ENCODE measurements at places on chromosomes 1 and 21. TPM values are rescaled to one million over a fixed set of nuclear protein-coding genes. Genes with fewer than 3 reads are reported as not detected.

DNA sequence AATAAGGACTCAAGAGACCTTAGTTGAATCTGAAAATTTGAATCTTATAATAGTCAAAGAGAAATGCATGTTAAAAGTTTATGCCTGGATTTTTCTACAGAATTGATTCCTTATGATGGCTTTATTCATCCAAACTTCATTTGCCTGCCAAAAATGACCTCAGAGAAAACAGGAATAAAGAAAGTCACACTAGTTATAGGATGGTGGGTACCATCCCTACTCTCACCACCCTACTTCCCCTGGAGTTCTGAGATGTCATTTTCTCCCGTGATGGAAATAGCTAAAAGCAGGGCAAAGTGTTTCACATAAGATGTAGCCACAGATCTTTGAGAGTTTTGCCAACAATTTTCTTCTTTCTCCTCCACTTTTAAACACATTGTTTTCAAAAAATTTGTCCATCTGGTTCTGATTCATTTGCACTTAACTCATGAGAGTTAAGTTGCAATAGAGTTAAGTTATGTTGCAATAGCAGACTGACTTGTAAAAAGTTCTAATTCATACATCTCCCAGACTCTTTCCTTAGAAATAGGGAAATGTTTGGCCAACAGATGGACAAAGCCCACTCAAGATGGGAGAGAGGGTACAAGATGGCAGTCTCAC, 384.6 kb downstream of the PLPP3 start:
- no peaks in the 10 kb centered on the region for H3K4me1 ChIP-seq
- H3K27ac ChIP-seq: no peak overlapping the region
- no peak for DNase-seq
- H3K36me3 ChIP-seq: no peaks in the 10 kb centered on the region

DNA sequence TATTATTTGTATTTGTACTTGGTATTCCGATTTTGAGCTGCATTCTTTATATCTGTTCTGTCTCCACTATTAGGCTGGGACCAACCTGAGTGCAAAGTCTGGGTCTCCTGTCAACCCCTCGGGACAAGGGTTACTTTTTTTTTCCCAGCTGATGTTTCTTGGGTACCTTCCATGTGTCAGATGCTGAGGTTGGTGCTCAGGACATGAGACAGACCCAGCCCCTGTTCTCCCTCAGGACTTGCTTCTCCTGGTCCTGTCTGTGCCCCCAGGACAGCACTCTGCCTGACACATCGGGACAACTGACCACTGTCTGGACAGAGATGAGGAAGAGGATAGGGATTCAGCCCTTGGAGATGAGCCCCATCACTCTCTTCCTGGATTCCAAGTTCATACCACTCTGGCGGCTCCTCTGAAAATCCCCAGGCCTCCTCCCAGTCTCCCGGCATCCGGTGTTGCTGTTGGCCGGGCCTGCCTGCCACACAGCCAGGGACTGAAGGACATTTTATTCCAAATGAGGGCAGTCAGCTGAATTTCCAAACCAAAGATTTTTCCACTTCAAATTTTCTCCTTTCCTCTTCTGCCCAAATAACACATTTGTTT, 55.6 kb upstream of the FMOD start:
- H3K27me3 ChIP-seq: peaks cover 6% of the 10 kb centered on the region
- H3K4me3 ChIP-seq: no peak overlapping the region
- H3K27ac ChIP-seq: peak overlapping the region; percentile 76
- no peaks in the 10 kb centered on the region for H3K36me3 ChIP-seq
- H3K4me1 ChIP-seq: peaks cover 59% of the 10 kb centered on the region

DNA sequence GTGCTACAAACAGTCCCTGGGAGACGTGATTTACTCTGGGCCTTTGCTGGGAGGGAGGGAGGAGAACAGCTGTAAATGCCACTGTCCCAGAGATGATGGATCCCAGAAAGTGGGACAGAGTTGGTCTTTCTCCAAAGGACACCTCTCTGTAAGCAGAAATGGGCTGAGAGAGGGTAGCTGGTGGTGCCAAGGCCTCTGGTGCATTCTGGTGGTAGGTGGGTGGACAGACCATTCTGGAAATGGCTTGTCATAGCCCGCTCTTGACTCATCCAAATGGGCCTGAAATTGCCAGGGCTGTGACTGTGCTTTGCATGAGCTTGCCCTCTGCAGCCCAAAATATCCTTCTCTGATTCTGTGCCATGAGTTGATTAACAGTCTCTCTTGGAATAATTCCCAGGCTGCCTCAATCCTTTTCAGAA, 36.1 kb downstream of the CCDC185 start:
- no peak for DNase-seq
- no peaks in the 10 kb centered on the region for H3K36me3 ChIP-seq
- H3K4me3 ChIP-seq: no peak overlapping the region
- H3K4me1 ChIP-seq: no peaks in the 10 kb centered on the region
- H3K27me3 ChIP-seq: no peaks in the 10 kb centered on the region
- H3K27ac ChIP-seq: no peak overlapping the region

TDRD10 gene
- 12.0 TPM for polyA plus RNA-seq

S100A8 gene
- 1,287 TPM for polyA plus RNA-seq

- DNase-seq: no peak
- H3K36me3 ChIP-seq: no peaks in the 10 kb centered on the region
- no peak overlapping the region for H3K4me3 ChIP-seq
These were observed 70.6 kb upstream of the GORAB start for GRCh38 chr1:170461291-170461747.

GRCh38 chr1:29708796-29709703, 472.7 kb downstream of the PTPRU start:
- H3K4me3 ChIP-seq: no peak overlapping the region
- DNase-seq: no peak
- no peak overlapping the region for H3K27ac ChIP-seq
- no peaks in the 10 kb centered on the region for H3K27me3 ChIP-seq

CSMD2 gene
- 0.22 TPM for polyA plus RNA-seq

DNA sequence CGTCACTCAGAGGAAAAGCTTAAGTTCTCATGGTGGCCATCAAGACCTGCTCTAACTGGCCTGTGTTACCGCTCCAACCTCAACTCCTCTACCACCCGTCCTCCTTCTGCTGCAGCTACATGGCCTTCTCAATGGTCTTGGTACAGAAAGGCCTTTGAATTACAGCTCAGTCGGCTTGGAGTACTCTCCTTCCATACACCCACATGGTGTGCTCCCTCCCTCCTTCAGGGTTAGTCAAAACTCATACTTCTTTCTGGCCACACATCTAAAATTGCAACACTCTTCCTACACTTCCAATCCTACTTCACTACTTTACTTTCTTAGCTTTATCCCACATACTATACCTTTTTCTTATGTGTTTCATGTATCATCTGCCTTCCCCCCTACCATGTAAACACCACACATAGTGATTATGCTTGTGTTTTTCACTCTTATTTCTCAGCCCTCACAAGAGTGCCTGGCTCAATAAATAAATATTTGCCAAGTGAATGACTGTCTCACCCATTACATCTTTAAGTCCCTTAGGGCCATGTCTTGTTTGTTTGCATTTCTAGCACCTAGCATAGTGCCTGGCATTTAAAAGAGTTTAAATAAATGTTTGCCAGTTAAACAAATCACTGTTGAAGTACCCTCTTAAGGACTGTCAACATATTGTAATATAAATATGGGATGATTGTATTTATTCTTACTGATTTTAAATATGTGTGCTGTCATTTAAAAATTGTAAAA, 37.6 kb upstream of the HMCN1 start:
- H3K27me3 ChIP-seq: peaks cover 8% of the 10 kb centered on the region
- H3K4me3 ChIP-seq: no peak overlapping the region
- no peak for DNase-seq
- peaks cover 13% of the 10 kb centered on the region for H3K4me1 ChIP-seq
- no peaks in the 10 kb centered on the region for H3K36me3 ChIP-seq

GRCh38 chr21:36097427-36098181, 27.8 kb downstream of the CBR1 start:
- no peaks in the 10 kb centered on the region for H3K36me3 ChIP-seq
- no peak overlapping the region for H3K27ac ChIP-seq
- DNase-seq: no peak
- H3K4me3 ChIP-seq: no peak overlapping the region
- H3K4me1 ChIP-seq: no peaks in the 10 kb centered on the region

TAF1A gene
- 4.0 TPM for polyA plus RNA-seq

DNA sequence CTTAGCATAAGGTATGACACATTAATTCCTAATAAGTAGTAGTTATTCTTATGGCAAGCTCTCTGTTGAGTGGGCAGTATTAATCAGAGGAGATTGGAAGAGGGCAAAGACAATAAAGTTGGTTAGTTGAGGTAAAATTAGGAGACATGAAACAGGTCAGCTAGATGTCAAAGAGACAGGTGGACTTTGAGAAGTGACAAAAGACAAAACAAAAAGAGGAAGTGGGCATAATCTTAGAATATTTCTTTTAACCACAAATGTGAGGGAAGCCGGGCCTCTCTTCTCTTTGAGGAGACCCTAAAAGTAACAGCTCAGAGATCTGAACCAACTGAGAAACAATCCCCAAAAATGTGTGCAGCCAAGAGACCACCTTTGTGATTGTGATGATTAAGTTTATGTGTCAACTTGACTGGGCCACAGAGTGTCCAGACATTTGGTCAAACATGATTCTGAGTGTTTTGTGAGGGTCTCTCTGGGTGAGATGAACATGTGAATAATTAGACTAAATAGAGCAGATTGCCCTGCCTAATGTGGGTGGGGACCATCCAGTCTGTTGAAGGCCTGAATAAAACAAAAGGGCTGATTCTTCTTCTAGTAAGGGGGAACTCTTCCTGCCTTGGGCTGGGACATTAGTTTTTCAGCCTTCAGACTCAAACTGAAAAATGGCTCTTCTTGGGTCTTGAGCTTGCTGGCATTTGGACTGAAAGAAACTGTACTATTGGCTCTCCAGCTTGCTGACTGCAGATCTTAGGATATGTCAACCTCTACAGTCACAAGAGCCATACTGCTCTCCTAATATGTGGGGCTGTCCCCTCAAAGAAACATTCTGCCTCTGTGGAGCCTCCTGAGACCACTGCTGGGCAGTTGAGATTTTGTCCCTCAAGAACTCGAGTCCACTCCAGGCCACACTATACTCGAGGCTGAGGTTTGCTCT, 40.0 kb downstream of the FCRL5 start:
- no peak overlapping the region for H3K27ac ChIP-seq
- peaks cover 5% of the 10 kb centered on the region for H3K4me1 ChIP-seq
- H3K27me3 ChIP-seq: no peaks in the 10 kb centered on the region
- no peak overlapping the region for H3K4me3 ChIP-seq

ADGRB2 gene
- 0.52 TPM for polyA plus RNA-seq

SMIM1 gene
- polyA plus RNA-seq: 2.0 TPM

DNA sequence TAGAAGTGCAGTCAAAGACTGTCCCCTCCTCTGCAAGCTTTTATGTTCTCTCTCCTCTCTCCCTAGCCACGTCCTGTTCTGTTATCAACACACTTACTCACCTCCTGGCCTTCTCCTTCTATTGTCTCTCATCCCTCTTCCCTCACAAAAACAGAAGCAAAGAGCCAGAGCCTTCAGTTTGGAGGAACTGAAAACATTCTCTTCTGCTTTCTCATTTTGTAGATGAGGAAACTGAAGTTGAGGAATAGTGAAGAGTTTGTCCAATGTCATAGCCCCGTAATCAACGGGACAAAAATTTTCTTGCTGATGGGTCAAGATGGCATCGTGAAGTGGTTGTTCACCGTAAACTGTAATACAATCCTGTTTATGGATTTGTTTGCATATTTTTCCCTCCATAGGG, 1.9 kb downstream of the NLRP3 start:
- no peaks in the 10 kb centered on the region for H3K27me3 ChIP-seq
- H3K4me3 ChIP-seq: no peak overlapping the region
- no peak overlapping the region for H3K27ac ChIP-seq
- H3K4me1 ChIP-seq: no peaks in the 10 kb centered on the region

TNNT2 gene
- polyA plus RNA-seq: 1.2 TPM

DNA sequence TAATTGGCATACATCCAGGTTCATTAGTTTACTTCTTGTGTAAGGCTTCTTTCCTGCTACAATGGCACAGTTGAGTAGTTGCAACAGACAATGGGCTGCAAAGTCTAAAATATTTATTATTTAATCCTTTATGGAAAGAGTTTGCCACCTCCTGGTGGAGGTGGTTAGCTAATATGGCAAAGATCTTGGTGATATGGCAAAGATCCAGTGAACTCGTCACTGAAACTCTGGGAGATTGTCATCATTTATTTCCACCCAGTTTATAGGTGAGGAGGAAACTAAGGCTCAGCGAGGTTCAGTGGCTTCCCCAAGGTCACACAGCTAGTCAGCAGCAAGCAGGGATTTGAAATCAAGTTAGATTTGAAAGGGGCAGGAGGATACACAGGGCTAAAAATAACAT, 16.1 kb upstream of the IFFO2 start:
- H3K36me3 ChIP-seq: no peaks in the 10 kb centered on the region
- H3K4me1 ChIP-seq: no peaks in the 10 kb centered on the region
- no peak overlapping the region for H3K4me3 ChIP-seq
- DNase-seq: no peak
- H3K27ac ChIP-seq: no peak overlapping the region
- H3K27me3 ChIP-seq: no peaks in the 10 kb centered on the region

DNA sequence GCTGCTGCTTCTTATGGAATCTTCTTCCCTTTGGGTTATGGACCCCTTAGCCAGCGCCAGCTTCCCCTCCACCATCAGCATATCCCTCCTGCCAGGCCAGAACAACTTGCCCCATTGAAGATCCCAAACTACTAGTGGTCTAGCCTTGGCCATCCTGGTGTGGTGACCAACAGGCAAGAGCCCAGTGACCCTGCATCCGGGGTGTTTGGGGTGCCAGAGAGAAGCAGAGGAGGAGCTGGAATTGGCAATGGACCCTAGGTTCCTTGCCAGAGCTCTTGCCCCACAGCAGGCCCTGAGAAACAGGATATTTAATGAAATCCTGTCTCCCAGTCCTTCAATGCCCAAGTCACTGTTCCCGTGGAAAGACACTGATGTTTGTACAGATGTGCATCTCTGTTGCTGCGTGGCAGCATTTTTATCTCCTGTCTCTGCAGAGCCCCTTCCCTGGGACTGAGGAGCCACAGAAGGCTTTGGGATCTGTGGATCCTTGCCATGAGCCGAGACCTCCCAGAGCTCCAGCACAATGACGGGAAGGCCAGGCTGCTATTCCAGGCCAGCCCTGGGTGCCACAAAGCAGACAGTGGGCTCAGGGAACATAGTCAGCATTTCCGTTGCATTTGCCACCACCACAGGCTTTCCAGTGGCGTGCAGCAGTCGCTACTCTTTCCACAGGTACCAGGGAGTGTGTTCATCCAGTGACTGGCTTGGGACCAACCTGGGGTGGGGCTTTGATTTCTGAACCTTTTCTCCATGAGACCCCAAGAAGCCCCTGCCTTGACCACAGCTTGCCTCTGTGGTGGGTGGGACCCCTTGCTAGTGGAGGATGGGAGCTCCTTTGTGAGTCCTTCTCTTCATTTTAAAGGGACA, 21.6 kb downstream of the NAV1 start:
- no peak overlapping the region for H3K4me3 ChIP-seq
- no peak overlapping the region for H3K27ac ChIP-seq
- peaks cover 8% of the 10 kb centered on the region for H3K27me3 ChIP-seq
- no peaks in the 10 kb centered on the region for H3K36me3 ChIP-seq
